ENCODE measurements at places on chromosomes 16 and 17.

- no peaks in the 10 kb centered on the region for H3K27me3 ChIP-seq
- peaks cover 6% of the 10 kb centered on the region for H3K4me1 ChIP-seq
- H3K27ac ChIP-seq: no peak overlapping the region
- H3K36me3 ChIP-seq: no peaks in the 10 kb centered on the region
- DNase-seq: no peak
- H3K4me3 ChIP-seq: no peak overlapping the region
These were observed 52.3 kb upstream of the LGALS9 start for GRCh38 chr17:27578718-27579085.

DNA sequence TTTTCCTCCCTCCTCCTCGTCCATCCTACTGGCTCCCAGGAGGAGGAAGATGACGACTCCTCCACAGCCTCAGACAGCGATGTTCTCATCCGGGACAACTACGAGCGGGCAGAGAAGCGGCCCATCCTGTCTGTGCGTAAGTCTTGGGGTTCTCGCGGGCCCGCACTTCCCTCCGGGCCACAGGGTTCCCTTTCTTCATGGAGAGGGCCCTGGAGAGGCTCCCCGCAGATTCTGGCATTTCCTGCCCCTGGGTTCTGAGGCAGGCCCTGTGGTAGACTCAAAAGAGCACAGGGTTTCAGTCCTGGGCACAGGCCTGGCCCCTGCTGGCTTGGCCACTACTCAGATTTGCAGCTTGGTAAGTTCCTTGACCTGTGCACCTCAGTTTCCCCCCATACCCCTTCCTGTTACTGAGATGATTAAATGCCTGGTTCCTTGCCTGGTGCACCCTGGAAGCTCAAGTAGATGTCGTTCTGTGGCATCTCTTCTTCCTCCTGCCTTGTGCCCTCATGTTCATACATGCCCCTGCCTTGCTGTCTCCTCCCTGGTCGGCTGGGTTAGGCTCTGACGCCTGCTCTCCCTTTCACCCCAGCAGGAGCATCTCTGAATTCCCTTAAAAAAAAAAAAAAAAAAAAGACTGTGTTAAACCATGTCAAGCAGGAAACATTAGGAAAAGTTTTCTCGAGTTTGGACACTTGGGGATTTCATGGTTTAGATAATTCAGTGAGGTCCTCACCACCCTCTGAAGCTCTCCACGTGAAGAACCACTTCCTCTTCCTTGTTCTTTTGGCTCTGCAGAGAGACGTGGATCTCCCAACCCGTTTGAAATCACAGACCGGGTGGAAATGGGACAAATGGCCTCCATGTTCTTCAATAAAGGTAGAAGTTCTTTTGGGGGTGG, 14.3 kb upstream of the NAT9 start:
- peak overlapping the region; percentile 30 for H3K27ac ChIP-seq
- H3K4me3 ChIP-seq: no peak overlapping the region
- peaks cover 41% of the 10 kb centered on the region for H3K4me1 ChIP-seq
- H3K36me3 ChIP-seq: peaks cover 62% of the 10 kb centered on the region
- no peaks in the 10 kb centered on the region for H3K27me3 ChIP-seq

GRCh38 chr16:46673320-46674013, 15.5 kb downstream of the VPS35 start:
- peak; percentile 25 for DNase-seq
- no peaks in the 10 kb centered on the region for H3K4me1 ChIP-seq
- no peak overlapping the region for H3K27ac ChIP-seq
- no peak overlapping the region for H3K4me3 ChIP-seq

DNA sequence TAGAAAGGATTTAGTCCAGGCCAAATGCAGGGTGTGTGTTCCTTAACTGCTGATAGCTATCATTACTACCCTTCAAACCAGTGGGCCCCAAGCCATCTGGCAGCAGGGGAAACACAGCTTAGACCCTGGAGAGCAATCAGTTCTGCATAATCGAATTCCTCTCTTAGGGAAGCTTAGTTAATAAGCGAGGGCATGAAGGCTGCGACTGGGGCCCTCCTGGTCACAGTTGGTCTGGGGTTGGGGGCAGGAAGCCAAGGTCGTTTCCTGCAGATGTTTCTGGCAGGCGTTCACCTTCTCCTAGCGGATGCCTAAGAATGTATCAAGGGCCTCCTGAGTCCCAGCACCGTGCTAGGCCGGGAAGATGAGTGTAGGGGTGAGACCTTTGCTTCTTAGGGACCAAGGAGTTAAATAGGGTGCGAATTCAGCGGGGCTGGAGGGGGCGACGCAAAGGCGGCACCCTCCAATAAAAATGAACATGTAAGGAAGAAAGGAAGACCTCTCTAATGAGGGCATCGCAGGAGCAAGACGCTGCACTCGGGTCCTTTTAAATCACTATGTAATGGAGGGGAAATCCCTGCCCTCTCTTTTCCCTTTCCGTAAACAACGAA, 16.5 kb upstream of the EEF2K start:
- no peaks in the 10 kb centered on the region for H3K27me3 ChIP-seq
- peak overlapping the region; percentile 100 for H3K27ac ChIP-seq
- no peaks in the 10 kb centered on the region for H3K36me3 ChIP-seq

DNA sequence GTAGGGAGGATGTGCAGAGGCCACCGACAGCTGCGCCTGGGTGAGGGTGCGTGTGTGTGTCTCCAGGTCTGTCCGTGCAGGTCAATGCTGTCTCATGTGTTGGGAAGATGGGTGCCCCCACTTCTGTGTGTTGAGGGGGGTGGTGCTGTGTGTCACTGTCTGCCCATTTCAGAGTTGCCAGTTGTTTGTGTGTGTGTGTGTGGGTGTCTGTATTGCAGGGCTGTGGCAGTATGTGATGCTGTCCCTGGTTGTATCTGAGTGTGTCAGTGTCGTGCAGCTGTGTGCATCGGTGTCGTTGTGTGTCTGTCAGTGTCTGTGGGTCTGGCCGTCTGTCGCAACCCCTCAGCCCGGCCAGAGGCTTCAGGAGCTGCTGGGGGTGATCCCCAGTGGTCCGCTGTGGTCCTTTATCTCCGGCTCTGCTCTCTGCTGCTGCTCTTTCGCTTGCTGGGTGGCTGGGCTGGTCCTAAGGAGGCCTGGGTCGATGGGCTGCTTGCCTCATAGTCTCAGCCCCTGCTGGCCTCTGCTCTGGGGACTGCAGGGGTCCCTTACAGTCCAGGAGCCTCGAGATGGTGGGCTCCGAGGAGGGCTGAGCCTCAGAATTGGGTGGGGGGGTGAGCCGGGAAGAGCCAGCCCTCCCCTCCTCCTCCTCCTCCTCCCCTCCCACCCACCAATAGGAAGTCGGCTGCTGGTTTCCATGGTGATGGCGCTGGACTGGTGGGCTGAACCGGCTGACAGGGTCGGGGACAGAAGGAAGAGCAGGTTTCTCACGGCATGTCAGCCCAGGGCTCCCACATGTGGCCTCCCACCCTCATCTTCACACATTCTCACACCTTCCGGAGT, at the start of gene TSPOAP1:
TSPOAP1 (minus strand) TSS at position 601 of the 840 bp plus-strand sequence. CDS start 875 bp downstream, outside the sequence.
- no peaks in the 10 kb centered on the region for H3K27me3 ChIP-seq
- H3K27ac ChIP-seq: peak within 1 kb of the TSS; percentile 87
- DNase-seq: peak; percentile 84
- H3K36me3 ChIP-seq: peaks cover 19% of the 10 kb centered on the region

DNA sequence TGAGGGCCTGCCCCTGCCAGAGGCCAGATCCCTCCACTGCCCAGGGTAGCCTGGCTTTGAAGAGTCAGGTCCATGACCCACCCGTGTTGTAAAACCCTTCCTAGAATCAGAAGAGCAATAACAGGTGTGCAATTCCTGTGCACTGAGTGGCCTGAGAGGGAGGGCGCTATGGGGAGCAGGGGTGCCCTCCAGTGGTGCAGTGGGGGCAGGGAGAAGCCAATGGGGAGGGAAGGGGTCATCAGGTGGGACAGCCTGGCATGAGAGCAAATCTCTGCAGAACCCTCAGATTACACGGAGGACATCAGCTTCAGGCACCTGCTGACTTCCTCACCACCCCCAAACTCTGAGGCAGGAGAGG, 72.9 kb upstream of the ZNF469 start:
- peaks cover 4% of the 10 kb centered on the region for H3K27me3 ChIP-seq
- no peak overlapping the region for H3K27ac ChIP-seq
- H3K4me3 ChIP-seq: no peak overlapping the region
- no peaks in the 10 kb centered on the region for H3K4me1 ChIP-seq
- no peak for DNase-seq

DNA sequence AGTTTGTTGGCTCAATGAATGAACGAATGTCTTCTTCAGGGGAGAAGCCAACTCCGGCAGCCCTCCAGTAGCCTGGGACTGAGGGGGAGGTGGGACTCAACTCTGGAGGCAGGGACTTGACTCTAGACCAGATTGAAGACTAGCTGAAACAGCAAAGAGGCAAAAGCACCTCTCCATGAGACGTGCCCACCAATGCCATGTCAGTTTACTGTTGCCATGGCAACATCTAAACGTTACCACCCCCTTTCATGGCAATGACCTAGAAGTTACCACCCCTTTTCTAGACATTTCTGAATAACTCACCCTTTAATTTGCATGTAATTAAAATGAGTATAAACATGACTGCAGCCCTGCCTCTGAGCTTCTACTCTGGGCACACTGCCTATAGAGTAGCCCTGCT, 91.8 kb downstream of the ASIC2 start:
- H3K36me3 ChIP-seq: no peaks in the 10 kb centered on the region
- DNase-seq: no peak
- no peaks in the 10 kb centered on the region for H3K27me3 ChIP-seq
- H3K27ac ChIP-seq: no peak overlapping the region
- H3K4me1 ChIP-seq: no peaks in the 10 kb centered on the region

GRCh38 chr17:29163563-29163962, 16.6 kb downstream of the MYO18A start:
- peaks cover 6% of the 10 kb centered on the region for H3K36me3 ChIP-seq
- no peak overlapping the region for H3K4me3 ChIP-seq
- DNase-seq: no peak
- H3K27me3 ChIP-seq: no peaks in the 10 kb centered on the region

DNA sequence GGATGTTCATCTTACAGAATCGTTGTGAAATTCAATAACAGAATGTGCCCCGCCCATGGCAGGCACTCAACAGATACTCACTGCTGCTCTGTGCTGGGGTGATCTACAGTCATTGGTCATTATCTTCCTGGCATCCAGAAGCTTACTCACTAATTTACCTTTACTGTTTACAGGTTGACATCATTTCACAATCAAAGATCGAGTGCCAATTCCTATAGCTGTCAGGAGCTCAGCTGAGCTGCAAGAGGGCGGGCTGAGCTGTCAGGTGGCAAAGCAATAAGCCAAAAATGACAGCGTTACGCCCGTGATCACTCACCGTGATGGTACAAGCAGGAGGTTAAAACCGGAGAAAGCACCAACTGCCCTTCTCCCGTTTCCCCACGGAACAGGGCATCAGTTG, 51.2 kb downstream of the LITAF start:
- H3K27me3 ChIP-seq: no peaks in the 10 kb centered on the region
- H3K4me3 ChIP-seq: no peak overlapping the region
- H3K36me3 ChIP-seq: no peaks in the 10 kb centered on the region

- no peaks in the 10 kb centered on the region for H3K36me3 ChIP-seq
- DNase-seq: no peak
- H3K27me3 ChIP-seq: peaks cover 10% of the 10 kb centered on the region
- no peak overlapping the region for H3K4me3 ChIP-seq
- H3K27ac ChIP-seq: no peak overlapping the region
These were observed 28.8 kb downstream of the TBC1D3B start for GRCh38 chr17:36147601-36148000.
